ENCODE measurements at places on chromosomes 5 and 9.

DNA sequence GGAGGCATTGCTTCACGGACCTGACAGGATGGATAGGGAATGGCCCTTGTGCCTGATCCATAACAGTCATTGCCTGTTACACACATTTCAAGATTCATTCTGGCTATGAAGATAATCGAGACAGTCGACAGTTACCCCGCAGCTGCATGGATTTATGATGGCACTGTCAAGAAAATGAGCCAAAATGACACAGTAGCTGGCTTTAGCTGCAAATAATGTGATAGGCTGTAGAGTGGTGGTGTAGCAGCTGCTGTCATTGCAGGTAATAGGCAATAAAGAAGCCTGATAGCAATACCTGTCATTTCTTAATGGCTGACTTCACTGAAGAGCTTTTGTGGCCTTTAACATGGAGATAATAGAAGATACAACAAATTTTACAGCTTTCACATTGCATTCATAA is 1085.2 kb upstream of the ARRDC3 start:
- DNase-seq, result no peak

GRCh38 chr5:133289686-133290367 is 238.0 kb downstream of the HSPA4 start:
- DNase-seq, result no peak

DNA sequence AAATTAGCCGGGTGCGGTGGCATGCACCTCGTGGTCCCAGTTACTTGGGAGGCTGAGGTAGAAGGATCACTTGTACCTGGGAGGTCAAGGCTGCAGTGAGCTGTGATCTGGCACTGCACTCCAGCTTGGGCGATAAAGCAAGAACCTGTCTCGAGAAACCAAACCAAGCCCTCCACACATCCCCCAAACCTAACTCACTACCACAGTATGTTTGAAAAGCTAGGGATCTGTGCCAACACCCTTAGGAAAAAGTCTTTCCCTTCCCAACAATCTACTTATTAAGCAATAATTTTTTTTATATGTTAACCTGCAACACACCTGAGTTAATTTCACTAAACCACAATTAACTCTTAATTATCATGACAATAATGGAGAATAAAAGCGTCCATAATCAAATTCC is 2.2 kb downstream of the UBTD2 start:
- DNase-seq, result no peak

DNA sequence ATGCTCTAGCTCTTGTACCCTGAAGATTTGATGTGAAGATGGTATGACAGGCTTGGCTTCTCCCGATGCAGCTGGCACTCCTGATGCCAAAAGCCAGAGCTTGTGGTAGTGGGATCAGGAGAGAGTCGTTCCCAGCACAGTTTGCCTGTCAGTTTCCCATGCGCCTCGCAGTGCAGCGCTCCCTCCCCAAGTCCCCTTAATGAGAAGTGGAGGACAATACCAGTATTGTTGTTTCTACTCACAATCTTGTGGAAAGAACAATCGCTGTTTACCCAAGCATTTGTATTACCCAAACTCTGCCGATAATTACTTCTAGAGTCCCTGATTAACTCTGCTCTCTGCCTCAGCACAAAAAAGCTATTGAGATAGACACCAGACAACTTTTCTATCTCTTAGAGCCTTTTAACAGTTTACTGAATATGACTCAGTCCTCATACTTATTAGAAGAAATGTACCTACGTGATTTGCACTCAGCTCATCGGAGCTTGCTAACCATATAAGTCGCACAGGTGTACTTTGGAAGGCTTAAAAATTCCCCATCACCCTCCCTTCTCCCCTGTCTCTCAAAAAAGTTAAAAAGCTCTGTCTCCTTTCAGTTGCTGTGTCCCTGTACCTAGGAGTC is 283.2 kb upstream of the TMEM161B start:
- DNase-seq, result no peak

DNA sequence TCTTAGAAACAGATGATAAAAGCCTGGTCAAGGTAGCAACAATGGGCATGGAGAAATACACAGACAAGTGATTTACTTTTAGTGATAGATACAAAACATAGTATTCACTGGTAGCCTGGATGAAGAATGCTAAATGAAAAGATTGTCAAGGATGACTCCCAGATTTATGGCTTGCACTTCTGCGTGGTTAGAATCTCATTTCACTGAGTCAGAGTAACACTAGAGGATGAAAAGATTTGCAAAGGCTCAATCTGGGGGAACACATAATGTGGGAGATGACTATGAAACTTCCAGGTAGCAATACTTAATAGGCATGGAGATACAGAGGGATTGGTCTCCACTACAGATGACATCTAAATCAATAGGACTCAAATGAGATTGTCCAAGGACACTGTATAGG is 38.4 kb downstream of the AGTPBP1 start:
- no peak for DNase-seq

GRCh38 chr9:135332979-135333748 is 146.4 kb upstream of the PPP1R26 start:
- no peak for DNase-seq

- DNase-seq, result no peak
Observed at GRCh38 chr9:21336457-21336856, 1.3 kb upstream of the KLHL9 start.

DNA sequence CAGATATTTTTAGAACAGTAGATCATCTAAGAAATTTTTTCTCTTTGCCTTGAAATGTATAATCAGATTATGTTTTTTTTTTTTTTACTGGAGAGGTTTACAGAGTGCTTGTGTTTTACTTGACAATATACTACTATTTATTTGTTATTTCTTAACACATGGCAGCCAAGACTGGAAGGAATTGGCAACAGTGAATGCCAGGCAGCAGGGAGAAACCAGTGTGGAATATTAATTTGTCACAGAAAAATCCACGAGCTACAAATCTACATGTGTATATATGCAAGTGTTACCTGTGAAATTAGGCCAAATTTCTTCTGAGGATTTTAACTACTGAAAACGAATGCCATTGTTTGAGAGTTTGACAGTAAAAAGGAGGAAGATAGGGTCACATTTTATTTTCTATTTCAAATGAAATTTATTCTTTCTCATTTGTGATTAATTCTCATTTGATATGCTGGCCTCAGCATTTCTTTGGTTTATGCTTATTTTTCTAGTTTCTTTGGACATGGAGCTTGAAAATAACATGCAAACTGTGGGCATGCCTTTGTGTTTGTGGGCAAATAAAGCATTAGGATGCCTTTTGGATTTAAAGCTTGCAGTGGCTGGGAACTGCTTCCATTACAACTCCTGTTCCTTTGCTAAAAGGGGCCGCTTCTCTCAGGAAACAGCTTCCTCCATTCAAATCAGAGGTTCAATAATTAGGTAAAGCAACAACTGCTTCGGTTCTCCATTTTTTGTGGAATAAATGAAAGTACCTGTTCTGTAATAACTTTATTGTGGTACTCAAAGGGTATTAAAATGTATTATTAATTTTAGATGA is 39.0 kb upstream of the ZFYVE16 start:
- no peak for DNase-seq

GRCh38 chr5:171874234-171874633 is 88.6 kb downstream of the SMIM23 start:
- DNase-seq, result peak; percentile 58

- no peak for DNase-seq
Observed at GRCh38 chr9:133539991-133540697, 5.6 kb downstream of the ADAMTSL2 start.

GRCh38 chr9:109794361-109795012 is 14.5 kb downstream of the PALM2AKAP2 start:
- DNase-seq, result peak; percentile 54

GRCh38 chr9:113417370-113417769 is 6.8 kb downstream of the C9orf43 start:
- DNase-seq, result no peak

DNA sequence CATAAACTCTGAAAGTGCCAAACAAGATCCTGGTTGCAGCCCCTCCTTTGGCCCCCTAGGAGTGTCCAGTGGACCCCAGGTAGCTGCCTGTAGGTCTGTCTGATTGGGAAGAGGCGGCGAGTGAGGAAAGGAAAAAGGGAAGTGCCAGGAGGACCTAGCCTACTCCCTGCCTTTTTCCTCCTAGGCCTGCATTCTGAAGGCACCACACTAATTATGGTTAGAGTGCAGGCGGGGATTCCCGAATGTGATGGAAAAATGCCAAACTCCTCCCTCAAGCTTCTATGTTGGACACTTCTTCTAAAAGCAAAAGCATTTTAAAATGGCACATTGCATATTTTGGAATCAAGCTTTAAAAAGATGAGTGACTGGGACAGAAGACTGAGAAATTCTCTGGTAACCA is 83.2 kb upstream of the SMIM15 start:
- DNase-seq, result peak; percentile 42

- DNase-seq, result no peak
Observed at GRCh38 chr9:120910643-120911042, 16.0 kb downstream of the TRAF1 start.

- DNase-seq, result no peak
Observed at GRCh38 chr5:132235340-132235739, 7.7 kb upstream of the P4HA2 start.

GRCh38 chr9:125468646-125469045 is 207.0 kb downstream of the GAPVD1 start:
- no peak for DNase-seq

- DNase-seq, result peak; percentile 50
Observed at GRCh38 chr5:61933787-61934626, 372.0 kb upstream of the KIF2A start.

DNA sequence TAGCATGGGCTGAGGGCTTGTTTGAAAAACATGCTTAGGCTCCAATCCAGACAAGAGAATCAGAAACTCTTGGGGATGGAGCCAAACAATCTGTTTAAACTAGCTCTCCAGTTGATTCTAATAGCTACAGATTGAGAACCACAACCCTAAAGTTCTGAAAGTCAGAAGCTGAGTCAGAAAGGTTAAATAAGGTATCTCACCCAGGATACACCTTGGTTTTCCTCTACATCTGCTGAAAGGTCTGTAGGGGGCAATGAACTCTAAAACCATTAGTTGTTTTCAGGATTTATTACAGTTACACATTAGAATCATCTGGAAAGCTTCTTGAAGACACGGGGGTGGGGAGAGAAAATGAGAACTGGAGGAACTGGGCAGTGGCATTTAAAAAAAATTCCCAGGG is 5.7 kb downstream of the GFM2 start:
- DNase-seq, result no peak

DNA sequence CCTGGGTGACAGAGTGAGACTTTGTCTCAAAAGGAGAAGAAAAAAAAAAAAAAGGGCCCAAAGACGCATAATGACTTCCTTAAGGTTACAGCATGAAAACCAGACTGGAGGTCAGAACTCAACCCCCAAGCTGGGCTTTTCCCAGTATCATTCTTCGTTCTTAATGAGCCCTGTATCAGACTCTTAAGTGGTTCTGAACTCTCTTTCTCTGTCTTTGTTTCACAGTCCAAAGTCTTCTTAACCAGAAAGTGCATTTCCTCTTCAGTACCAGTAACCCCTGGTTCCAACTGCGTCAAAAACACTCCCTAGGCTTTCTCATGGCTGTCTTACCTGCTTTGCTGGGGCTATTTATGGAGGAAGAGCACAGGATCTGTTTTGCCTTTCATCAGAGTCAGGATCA is 38.4 kb upstream of the SHB start:
- DNase-seq, result no peak

DNA sequence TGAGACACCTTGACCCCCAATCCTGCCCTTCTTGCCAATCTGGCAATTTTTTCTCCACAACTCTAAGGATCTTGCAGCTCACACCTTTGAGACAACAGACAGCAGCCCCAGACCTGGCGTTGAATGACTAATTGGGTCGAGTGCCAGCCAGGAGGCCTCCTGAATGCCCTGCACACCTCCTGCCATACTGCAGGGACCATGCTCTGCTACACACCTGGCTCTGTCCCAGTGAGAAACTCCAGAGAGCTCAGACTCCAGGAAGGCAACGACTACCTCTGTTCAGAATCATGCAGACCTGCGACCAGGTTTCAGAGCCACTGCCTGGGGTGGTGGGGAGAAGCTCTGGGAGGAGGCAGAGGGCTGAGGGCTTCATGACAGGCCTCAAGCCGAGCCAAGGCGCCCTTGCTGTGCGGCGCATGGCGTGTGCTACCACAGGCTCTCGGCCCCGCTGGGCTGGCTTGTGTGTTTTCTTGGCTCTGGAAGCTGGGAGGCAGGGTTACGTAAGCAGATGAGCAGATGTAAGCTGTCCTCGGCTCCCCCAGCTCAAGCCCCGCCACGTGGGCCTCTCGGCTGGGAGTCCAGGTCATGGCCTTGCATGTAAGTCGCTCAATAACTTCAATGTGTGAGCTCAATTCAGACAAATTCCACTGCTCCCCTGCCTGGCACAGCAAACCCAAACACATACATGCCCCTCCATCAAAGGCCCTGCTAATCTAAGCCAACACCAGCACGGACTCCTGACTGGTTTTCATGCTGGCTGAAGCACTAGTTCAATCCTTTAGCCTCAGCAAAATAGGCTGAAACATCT is 27.5 kb downstream of the B4GALT1 start:
- peak; percentile 95 for DNase-seq

GRCh38 chr9:105290418-105290817 is 46.0 kb downstream of the SLC44A1 start:
- DNase-seq, result peak; percentile 56

DNA sequence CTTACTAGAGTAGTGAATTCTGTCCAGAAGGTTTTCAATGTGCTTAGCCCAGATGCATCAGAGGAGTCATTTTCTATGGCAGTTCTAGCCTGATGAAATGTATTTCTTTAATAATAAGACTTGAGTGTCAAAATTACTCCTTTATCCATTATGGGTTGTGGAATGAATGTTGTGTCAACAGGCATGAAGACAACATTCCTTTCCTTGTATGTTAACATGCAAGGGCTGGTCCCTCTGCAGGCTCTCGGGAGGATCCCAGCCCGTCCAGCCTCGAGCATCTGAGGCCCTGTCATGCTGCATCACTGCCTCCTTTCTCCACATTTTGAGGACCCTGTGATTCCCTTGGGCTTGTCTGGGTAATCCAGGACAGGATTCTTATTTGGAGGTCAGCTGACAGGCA is 42.9 kb upstream of the FAM120AOS start:
- DNase-seq, result peak; percentile 8

GRCh38 chr5:74337254-74337983 is 303.1 kb downstream of the ENC1 start:
- no peak for DNase-seq

- no peak for DNase-seq
Observed at GRCh38 chr9:81468084-81468595, 221.2 kb downstream of the TLE1 start.

All from fibroblast of the aortic adventitia (primary cell).